ENCODE measurements at places on chromosomes 5 and 9.

DNA sequence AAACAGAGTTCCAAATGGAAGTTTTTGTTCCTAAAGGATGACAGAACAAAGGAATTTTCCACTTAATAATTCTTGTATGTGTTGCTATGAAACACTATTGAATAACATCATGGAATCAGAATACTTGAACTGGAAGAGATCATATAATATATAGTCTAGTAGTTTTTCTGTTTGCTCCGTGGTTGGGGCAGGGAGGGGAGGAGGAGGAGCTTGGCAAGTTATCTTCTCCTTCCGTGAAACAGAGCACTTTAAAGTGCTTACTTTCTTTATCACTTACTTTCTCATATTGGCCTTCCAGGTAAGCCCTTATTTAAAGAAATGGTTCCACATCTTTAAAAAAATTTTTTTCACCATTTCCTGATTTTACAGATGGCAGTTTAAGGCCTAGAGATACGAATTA is 165.9 kb upstream of the TLX3 start:
- no peak overlapping the region for H3K4me3 ChIP-seq
- no peak for DNase-seq
- H3K4me1 ChIP-seq: no peaks in the 10 kb centered on the region
- no peaks in the 10 kb centered on the region for H3K27me3 ChIP-seq
- no peaks in the 10 kb centered on the region for H3K36me3 ChIP-seq

GRCh38 chr9:18438951-18439350 is 35.0 kb upstream of the ADAMTSL1 start:
- H3K4me1 ChIP-seq: no peaks in the 10 kb centered on the region
- H3K27ac ChIP-seq: no peak overlapping the region
- DNase-seq: no peak

DNA sequence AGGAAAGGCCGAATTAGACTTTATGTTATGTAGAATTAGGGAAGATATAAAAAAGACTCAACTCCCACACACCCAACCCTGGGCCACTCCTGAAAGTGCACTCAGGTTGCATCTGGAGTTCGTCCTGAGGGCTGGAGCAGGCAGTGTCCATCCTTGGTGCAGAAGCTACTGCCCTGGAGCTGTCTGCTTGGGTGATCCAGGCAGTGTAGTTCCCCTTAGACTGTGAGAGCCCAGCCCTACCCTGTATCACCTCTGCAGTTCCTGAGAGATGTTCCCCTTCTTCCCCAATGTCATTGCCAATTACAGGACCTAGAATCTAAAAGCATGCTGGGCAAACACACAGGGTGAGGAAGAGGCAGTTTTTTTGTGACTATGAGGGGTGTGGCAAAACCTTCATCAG is 368.3 kb upstream of the ST8SIA4 start:
- no peak overlapping the region for H3K27ac ChIP-seq
- H3K36me3 ChIP-seq: no peaks in the 10 kb centered on the region
- no peak for DNase-seq
- H3K4me1 ChIP-seq: no peaks in the 10 kb centered on the region

- no peaks in the 10 kb centered on the region for H3K27me3 ChIP-seq
- DNase-seq: peak; percentile 58
- no peak overlapping the region for H3K27ac ChIP-seq
- H3K4me1 ChIP-seq: peaks cover 29% of the 10 kb centered on the region
These were observed 2.9 kb downstream of the JAK2 start for GRCh38 chr9:4987961-4988421.

- H3K4me1 ChIP-seq: no peaks in the 10 kb centered on the region
- no peaks in the 10 kb centered on the region for H3K27me3 ChIP-seq
- H3K27ac ChIP-seq: no peak overlapping the region
- no peaks in the 10 kb centered on the region for H3K36me3 ChIP-seq
- DNase-seq: no peak
These were observed 30.6 kb downstream of the SH3GL2 start for GRCh38 chr9:17609312-17610005.

GRCh38 chr5:9507974-9508373 is 37.9 kb downstream of the SEMA5A start:
- no peak overlapping the region for H3K4me3 ChIP-seq
- H3K27me3 ChIP-seq: no peaks in the 10 kb centered on the region
- no peaks in the 10 kb centered on the region for H3K4me1 ChIP-seq
- no peak for DNase-seq
- no peaks in the 10 kb centered on the region for H3K36me3 ChIP-seq

- no peaks in the 10 kb centered on the region for H3K4me1 ChIP-seq
- H3K27ac ChIP-seq: no peak overlapping the region
- H3K36me3 ChIP-seq: peaks cover 8% of the 10 kb centered on the region
- H3K4me3 ChIP-seq: no peak overlapping the region
These were observed 73.1 kb upstream of the SAP30L start for GRCh38 chr5:154372661-154373060.
